ENCODE measurements at places on chromosomes 4 and X. TPM values are rescaled to one million over a fixed set of nuclear protein-coding genes. Genes with fewer than 3 reads are reported as not detected.

- no peaks in the 10 kb centered on the region for H3K4me1 ChIP-seq
- no peak for DNase-seq
- no peak overlapping the region for H3K27ac ChIP-seq
Measured at GRCh38 chr4:155496294-155496626, 119.5 kb upstream of the MAP9 start.

TLL1 gene
- total RNA-seq: 4.3 TPM

GRCh38 chr4:115159141-115159540 lies 45.7 kb upstream of the NDST4 start:
- H3K27ac ChIP-seq: no peak overlapping the region
- H3K27me3 ChIP-seq: no peaks in the 10 kb centered on the region
- H3K4me1 ChIP-seq: no peaks in the 10 kb centered on the region
- no peaks in the 10 kb centered on the region for H3K36me3 ChIP-seq
- H3K4me3 ChIP-seq: no peak overlapping the region

CLCN5 gene
- total RNA-seq: 5.0 TPM

All from breast epithelium (tissue), 4 donors.